ENCODE measurements at places on chromosomes 11 and 22.
A peak's percentile ranks its signal among the peaks of the same experiment; 100 is the strongest.

GRCh38 chr11:94731880-94732601 lies 36.1 kb upstream of the AMOTL1 start:
- DNase-seq: no peak

- DNase-seq: no peak
These were observed 21.5 kb upstream of the AIFM3 start for GRCh38 chr22:20945578-20945934.

- no peak for DNase-seq
These were observed 23.4 kb downstream of the NAV2 start for GRCh38 chr11:19735909-19736498.

DNA sequence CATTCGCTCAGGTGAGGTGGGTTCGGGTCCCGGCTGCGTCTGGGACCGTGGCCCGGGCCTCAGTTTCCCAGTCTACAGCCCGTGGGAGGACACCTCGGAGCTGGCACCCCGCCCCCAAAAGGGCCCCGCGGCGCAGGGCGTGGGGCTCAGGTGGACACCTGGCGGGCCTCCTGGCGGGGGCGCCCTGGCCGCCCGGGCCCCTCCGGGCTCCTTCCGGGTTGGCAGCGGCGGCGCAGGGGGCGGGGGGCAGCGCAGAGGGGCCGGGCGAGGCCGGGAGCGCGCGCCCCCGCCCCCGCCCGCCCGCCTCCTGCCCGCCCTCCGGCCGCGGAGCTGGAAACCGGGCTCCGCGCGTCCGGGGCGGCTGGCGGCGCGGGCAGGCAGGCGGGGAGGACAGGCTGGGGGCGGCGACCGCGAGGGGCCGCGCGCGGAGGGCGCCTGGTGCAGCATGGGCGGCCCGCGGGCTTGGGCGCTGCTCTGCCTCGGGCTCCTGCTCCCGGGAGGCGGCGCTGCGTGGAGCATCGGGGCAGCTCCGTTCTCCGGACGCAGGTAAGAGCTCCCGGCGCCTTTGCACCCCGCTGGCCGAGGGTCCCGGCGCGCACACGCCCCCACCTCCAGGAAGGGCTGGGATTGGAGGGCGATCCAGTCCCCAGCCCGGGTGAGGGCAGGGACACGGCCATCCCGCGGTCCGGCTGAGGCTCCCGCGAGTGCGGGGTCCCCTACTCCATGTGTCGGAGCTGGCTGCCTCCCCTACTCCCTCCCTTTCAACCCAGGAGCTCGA lies at the start of gene EMID1:
Gene EMID1, plus strand, starts transcription at position 303 of the 778 bp plus-strand sequence. Its CDS starts 143 bp downstream, at position 446.
- DNase-seq: peak; percentile 20

GRCh38 chr22:43530349-43531201 lies 118.8 kb downstream of the MPPED1 start:
- DNase-seq: no peak

DNA sequence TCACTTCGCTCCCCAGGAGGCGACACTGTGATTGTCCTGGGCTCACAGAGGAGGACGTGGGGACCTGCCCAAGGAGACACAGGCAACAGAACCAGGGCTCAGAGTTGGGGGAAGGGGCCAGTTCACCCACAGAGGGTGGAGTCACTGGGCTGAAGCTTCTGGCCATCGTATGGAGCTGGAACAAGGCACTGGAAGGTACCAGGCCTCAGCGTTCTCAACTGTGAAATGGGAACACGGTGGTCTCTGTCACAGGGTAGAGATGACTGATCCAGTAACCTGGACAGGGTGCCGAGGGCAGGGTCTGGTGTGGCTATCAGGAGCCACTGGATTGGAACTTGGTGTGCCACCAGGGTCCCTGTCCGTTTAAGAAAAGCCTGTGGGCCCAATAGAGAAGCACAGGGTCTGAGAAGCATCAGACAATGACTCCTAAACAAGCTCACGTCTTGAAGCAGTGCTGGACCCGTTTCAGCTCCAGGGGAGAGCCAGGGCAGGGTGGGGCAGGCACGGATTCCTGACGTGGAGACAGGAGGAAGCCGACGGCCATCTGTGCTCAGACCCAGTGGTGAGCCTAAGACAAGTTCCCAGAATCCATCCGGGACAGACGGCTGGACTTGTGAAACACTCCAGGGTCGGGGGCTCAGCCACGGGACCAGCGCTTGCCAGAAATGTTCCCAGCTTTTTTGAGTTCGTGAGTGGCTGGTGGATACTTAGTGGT lies 25.0 kb upstream of the KCNQ1OT1 start:
- DNase-seq: no peak

All from CD8-positive, alpha-beta T cell (primary cell).